Activated CD4-positive, alpha-beta T cell treated with anti-CD3 and anti-CD28 coated beads, Interleukin-2, amount 50 U/mL, for 16 hours (primary cell): ENCODE measurements at places on chromosomes 5 and 9.
A peak's percentile ranks its signal among the peaks of the same experiment; 100 is the strongest.

DNA sequence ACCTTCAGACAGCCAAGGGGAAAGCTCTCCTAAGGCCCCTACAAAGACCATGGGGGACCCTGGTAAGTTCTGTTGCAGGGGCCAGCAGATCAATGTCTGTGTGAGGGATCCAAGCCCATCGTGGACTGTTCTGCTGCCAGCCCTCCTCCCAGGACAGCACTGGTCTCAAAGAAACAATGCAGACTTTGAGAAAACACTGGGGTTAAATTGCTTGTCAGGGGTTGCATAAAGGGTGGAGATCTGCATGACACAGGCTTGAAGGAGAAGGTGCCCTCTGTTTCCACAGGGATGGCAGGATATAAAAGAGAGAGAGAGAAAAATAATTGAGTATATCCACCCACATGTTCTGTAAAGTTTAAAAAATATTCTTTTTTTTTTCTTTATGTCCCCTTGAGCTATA is 157.6 kb upstream of the TBC1D2 start:
- DNase-seq = no peak

DNA sequence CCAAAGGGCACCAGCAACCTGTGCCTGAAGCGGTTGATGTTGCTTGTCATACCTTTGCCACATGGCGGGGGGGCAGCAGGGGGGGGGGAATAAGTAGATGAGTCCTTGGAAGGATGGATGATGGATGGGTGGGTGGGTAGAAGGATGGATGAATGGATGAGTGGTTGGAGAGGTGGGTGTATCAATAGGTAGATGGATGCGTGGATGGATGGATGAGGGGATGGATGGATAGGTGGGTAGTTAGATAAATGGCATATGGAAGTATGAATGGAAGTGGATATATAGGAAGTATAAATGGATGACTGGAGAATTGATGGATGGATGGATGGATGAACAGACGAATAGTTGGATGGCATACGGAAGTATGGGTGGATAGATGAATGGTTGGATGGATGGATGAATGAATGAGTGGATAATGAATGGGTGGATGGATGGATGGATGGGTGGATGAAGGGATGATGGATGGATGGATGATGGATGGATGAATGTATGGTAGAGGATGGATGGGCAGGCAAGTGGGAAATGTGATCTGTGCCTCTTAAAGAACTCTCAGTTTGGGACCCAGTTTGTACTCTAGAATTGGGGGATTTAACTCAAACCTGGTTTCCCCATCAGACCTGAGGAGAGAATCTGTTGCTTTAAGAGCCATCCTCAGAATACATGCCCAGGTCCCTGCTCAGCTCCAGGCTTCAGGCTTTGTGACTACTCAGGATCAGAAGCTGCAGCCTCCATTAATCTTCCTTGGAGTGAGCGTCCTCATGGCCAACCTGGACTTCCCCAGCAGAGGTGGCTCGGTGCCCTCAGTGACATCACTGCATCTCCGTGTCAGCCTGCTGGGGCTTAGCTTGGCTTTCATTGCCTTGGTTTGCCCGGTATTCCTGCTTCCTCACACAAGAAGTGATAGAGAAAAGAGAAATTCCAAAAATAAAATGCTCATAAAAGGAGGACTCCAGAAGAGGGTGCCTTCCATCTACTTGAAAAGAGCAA is 27.6 kb upstream of the SUSD3 start:
- DNase-seq = no peak

GRCh38 chr9:82140471-82140870 is 151.9 kb downstream of the SPATA31D1 start:
- DNase-seq = no peak

GRCh38 chr9:27836661-27837401 is 263.6 kb upstream of the C9orf72 start:
- DNase-seq = no peak

GRCh38 chr5:131767891-131768290 is 28.9 kb downstream of the FNIP1 start:
- no peak for DNase-seq

DNA sequence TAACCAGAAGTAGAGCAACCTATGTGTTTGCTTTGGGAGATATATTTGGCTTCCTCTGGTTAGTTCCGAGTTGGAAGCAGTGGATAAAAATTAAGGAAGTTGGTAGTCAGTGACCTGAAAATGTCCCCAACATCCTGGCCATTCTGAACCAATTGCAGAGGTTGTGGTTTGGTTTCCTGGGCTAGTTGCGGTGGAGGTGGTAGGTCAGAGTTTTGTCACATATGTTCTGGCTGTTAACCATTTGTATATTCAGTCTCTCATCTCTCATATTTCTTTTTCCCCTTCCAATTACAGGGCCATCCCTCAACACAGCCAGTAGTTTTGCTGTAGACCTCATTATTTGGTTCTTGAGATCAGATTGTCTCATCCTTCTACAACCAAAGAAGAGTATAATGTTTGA is 1026.9 kb downstream of the PTPRD start:
- no peak for DNase-seq

- DNase-seq = no peak
These were observed 78.9 kb downstream of the GOLPH3 start for GRCh38 chr5:32095261-32095671.

DNA sequence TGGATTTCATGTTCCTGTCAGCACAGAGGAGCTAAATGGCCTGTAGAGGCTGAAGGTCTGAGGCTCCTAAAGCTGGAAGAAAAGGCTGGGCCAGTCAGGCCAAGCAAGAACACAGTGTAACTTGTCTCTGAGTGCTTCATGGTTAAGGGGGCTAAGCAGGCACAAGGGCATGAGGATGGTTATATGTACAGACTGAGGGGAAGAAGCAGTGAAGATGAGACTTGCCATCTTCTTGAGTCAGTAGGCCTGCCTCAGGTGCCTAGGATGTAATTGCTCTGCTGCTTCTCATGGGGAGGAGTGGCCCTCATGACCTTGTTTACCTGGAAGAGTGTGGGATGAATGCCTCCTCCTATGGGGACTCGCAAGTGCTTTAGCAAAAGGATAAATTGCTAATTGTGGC is 8.7 kb upstream of the PSMD5 start:
- DNase-seq = no peak

DNA sequence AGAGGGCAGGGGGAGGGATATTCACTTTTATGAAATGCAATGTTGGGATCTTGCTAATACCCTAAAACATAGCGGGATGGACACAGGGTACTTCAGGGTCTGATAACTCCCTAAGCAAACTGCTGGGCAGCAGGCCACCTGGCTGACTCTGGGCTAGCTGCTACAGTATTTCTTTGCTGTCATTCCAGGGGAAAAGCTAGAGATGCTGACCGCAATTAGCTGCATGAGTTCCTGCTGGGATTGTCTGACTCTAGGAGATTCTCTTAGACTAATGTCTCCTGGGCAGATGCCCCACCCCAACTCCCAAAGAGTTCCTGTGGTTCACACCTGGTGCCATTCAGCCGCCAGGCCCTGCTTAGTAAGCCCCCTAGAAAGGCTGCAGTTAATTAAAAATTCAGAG is 69.9 kb downstream of the PSAT1 start:
- DNase-seq = no peak

- peak; percentile 62 for DNase-seq
These were observed 100.5 kb downstream of the PALM2AKAP2 start for GRCh38 chr9:109880276-109881169.

- no peak for DNase-seq
These were observed 43.8 kb downstream of the RECK start for GRCh38 chr9:36080519-36080918.

GRCh38 chr5:50967563-50968355 is 301.3 kb downstream of the PARP8 start:
- DNase-seq = no peak

GRCh38 chr9:91766315-91767069 is 183.5 kb downstream of the ROR2 start:
- no peak for DNase-seq

DNA sequence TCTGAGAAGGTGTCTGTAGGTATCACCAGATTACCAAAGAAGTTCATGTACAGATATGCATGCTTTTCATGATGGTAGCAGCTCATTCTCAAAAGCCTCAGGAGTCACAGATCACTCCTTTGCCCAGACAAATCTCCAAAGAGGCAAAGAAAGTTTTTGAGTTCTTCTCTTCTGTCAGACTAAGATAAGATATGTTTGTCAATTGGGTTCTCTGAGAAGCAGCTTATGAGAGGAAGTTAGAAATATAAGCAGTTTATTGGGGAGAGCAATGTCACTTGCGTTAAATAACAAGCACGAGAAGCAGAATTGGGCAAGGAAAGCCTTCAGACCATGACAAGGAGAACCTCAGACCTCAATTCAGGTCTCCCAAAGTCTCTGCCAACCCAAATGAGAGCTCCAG is 219.2 kb upstream of the KLF4 start:
- DNase-seq = no peak

- DNase-seq = no peak
These were observed at the start of gene OCLN for GRCh38 chr5:69492391-69492922. TSS of gene OCLN (plus strand) at chr5:69492790. CDS start at chr5:69504245, 11,455 bp downstream.

DNA sequence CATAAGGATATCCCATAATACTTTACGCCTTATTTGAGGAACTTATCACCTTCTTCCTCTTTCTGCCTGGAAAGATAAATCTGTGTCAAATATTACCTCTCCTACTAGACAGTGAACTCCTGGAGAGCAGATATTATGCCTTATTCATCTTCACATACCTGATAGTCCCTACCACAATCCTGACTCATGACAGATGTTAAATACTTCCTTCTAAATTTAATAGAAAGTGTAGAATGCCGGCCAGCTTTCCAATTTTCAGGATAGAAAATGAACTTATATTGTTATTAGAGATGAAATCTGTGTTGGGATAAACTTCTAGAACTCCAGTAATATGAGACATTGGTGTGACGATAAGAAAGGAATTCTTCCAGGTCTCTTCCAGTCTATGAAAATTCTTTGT is 89.0 kb downstream of the GCNT4 start:
- no peak for DNase-seq

GRCh38 chr5:6525422-6525821 is 76.8 kb downstream of the UBE2QL1 start:
- no peak for DNase-seq

- DNase-seq = no peak
These were observed 4.4 kb upstream of the IRX1 start for GRCh38 chr5:3590967-3591900.

DNA sequence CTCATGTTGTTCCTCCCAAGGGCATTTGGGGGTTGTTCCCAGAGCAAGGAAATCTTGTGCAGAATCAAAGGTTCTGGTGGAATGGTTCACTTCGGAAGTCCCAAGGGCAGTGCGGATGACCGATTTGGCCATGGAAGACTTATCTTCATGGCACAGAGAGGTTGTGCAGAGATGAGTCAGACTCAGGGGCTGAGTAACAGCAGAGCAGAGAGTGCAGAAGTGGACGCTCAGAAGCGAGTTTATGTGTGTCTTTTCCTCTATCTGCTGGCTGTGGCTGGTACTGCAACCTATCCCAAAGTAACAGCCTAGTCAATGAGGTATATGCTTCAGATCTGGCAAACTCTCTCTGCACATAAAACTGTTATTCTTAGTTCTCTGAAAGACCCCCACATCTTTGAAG is 118.1 kb downstream of the DPYSL3 start:
- peak; percentile 8 for DNase-seq

DNA sequence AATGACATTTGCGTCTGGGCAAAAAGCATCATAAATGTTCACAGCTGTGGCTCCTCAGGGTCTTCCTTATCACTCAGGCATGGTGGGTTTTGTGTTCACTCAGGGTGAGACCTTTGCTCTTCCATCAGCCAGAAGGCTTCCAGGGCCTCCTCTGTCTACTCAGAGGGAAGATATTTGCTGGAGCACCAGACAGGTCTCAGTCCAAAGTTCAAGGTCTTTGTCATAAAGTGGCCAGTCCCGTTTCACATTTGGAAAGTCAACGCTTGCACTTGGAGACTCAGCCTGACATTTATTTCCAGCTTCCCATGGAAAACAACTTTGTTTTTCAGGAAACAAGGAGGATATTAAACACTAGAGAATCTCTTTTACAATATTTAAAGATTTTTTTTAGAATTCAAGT is 12.2 kb upstream of the CARTPT start:
- no peak for DNase-seq

DNA sequence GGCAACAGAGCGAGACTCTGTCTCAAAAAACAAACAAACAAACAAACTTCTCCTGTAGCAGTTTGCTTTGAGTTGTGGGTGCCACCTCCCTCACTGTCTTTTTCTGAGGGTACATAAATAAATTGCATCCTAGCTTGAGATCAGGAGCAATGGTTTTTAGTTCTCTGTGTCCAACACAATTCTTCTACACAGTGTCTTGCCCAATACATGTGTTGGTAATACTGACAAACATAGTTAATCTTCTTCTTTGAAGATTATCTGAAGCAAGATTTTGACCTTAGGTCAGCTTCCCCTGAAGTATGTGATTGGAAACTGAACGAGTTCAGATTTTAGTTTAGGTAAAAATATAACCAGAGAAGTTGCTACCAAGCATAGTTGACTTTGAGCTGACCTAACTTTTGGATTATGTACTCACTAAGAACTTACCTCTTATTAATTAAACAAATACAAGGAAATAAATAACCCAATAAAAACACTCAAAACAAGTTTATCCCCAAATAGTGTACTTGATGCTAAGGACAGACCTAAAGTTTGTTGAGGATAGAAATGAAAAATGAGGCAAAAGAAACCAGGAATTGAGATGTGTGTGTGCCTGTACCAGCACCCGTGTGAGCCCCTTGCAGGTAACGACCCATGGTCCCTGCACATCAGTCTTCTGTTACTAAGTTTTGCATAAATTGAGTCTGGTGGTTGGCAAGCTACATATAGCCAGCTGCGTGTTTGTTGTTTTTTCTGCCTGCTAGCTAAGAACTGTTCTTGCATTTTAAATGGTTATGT is 16.2 kb downstream of the TJP2 start:
- no peak for DNase-seq

GRCh38 chr9:8143677-8144076 is 344.1 kb upstream of the DMAC1 start:
- no peak for DNase-seq

- DNase-seq = no peak
These were observed 404.5 kb downstream of the YTHDC2 start for GRCh38 chr5:113917997-113918396.

DNA sequence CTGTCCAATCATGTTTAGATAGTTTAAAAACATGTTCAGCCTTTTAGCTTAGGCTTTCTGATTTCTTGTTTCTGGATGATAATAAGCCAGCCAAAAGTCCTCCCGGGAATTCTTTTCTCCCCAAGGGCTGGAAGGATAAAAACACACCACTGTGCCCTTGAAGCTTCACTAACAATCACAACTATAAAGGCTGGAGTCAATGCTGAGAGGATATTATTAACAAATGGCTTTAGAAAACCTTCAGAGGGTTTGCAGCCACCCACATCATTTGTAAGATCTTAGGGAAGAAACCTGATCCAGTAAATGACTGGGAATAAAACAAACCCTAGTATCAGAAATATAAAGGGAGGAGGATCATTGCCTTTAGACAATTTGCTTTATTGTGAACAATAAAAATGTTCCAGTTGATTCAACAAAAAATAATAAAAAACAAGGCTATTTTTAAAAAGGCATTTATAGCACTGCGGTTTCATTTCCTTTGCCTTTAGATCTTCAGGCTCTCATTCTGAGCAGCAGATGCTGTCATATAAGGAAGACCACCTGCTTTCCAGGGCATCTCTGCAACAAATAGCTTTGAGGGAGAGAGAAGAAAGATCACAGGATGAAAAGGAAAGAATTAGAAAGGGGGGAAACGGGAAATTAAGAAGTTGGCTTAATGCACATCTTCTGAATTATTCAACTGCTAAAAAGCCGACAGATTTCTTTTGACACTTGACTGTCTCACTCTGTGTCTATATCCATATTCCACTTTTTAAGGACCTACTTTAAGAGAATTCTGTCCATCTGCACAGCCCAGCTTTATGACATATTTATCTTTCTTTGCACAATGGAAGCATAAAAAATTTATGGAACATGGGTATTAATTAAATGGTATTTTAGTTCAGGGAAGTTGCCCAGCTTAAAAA is 277.2 kb upstream of the SLC24A2 start:
- DNase-seq = no peak

GRCh38 chr5:76104027-76104426 is 20.8 kb downstream of the SV2C start:
- DNase-seq = no peak
